H1 (cell line): ENCODE measurements at places on chromosomes 16 and 17. TPM values are rescaled to one million over a fixed set of nuclear protein-coding genes. Genes with fewer than 3 reads are reported as not detected.

- no peaks in the 10 kb centered on the region for H3K4me1 ChIP-seq
- H3K4me3 ChIP-seq, result no peak overlapping the region
- no peaks in the 10 kb centered on the region for H3K36me3 ChIP-seq
- no peak overlapping the region for H3K27ac ChIP-seq
Measured at GRCh38 chr16:80437707-80438106, 103.1 kb upstream of the DYNLRB2 start.

GRCh38 chr17:74467221-74467951, 952 bp downstream of the CD300A start:
- peaks cover 9% of the 10 kb centered on the region; the same call in 1 of the 2 replicates for H3K4me1 ChIP-seq
- peak overlapping the region; percentile 68 for H3K4me3 ChIP-seq
- H3K27ac ChIP-seq, result no peak overlapping the region
- H3K36me3 ChIP-seq, result no peaks in the 10 kb centered on the region
- peaks cover 3% of the 10 kb centered on the region for H3K27me3 ChIP-seq

DNA sequence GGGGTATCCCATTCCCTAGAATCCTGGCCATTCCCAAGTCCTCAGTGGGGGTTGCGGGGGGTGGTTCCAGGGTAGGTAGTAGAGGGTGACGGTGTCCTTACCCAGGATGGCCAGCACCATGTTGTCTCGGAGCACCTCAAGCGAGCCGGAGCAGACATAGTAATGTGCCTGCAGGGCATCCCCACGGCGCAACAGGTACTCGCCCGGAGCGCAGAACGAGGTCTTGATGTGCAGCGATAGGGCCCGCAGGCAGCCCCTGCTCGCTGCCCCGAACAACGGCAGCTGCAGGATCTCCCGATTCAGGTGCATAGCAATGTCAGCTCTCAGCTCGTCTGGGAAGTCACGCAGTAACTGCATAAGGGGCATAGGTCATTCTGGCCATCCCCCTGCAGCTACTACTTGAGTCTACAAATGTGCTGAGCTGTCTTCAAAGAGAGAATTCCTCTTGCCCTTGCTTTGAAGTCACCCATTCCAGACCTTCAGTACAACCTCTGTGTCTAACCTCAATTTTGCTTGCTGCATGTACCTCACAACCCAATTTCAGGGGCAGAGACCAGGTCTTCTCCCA, 11.5 kb upstream of the RAB5C start:
- no peak overlapping the region for H3K4me3 ChIP-seq
- H3K4me1 ChIP-seq, result no peaks in the 10 kb centered on the region
- no peaks in the 10 kb centered on the region for H3K27me3 ChIP-seq
- no peak for DNase-seq

- H3K27me3 ChIP-seq, result no peaks in the 10 kb centered on the region
- no peak overlapping the region for H3K27ac ChIP-seq
- H3K36me3 ChIP-seq, result no peaks in the 10 kb centered on the region
Measured at GRCh38 chr17:15475631-15476354, 8.4 kb upstream of the CDRT4 start.

GRCh38 chr17:50943575-50943933, 77.4 kb upstream of the TOB1 start:
- H3K4me1 ChIP-seq, result peaks cover 11% of the 10 kb centered on the region; the same call in 1 of the 2 replicates
- no peak overlapping the region for H3K4me3 ChIP-seq
- no peaks in the 10 kb centered on the region for H3K36me3 ChIP-seq
- H3K27ac ChIP-seq, result no peak overlapping the region
- DNase-seq, result no peak

DNA sequence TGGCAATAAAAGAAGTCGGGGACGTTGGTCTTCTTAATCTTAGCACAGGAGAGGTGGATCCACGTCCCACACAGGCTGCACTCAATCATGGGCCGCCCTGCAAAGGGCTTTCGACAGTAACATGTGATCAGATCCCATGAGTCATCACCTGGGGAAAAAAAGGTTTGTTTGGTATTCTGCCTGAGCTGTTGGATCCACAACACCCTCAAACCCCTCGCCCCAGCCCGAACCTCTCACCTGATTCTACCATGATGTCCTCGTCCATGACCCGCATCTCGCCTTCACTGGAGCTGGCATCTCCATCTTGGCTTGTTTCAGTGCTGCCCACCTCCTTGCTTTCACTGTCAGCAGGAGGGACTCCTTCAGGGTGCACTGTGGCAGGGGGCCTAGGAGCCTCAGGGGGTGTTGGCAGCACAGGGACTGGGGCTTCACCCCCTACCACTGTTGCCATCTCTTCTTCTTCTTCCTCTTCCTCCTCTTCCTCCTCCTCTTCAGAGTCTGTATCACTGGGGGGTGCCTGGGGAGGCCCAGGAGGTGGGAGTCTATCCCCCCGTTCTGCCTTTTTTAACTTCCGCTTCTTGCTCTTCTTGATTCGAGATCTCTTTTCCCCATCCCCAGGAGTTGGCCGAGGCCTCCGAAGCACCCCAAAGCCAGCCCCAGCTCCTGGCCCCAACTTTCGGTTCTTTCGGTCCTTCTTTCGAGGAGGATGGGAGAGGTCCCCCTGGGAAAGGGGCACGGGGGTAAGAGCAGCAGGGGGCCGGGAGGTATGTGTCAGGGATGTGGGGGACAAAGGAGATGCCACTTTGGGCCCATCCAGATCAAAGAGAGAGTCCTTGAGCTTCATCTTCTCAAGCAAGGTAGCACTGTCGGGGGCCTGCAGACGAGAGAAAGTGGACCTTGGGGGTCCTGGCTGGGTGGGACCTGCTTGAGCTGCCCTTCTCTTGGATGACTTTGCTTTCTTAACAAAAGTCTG, 1.7 kb upstream of the DVL2 start:
- H3K27ac ChIP-seq, result no peak overlapping the region
- H3K4me1 ChIP-seq, result peaks cover 4% of the 10 kb centered on the region
- no peak for DNase-seq
- peaks cover 19% of the 10 kb centered on the region for H3K36me3 ChIP-seq
- H3K27me3 ChIP-seq, result no peaks in the 10 kb centered on the region

DNA sequence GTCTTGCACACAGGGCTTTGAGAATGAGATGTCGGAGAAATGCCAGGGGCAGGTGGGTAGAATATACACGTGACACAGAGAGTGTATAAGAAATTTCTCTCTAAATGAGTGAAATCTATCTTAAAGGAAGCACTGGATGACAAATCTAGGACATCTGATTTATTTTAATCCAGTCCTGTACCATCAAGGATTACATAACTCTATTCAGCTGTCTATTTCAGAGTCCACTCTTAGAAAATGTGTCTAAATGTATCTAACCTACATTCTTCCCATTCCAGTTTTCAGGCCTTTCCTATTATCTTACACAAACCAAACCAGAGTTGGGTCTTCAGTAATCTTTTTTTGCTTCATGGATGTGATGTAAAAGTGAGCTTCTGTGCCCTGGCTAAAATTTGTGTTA, 181.9 kb downstream of the CNTNAP4 start:
- no peak for DNase-seq
- H3K4me1 ChIP-seq, result no peaks in the 10 kb centered on the region
- no peak overlapping the region for H3K4me3 ChIP-seq
- no peak overlapping the region for H3K27ac ChIP-seq

TP53TG3B gene
- not detected in 2 replicates for total RNA-seq

ZNF689 gene
- 14.2 and 14.3 TPM in 2 replicates for total RNA-seq

EXOC3L1 gene
- 1.3 and 1.7 TPM in 2 replicates for total RNA-seq
